ENCODE measurements at places on chromosomes 11 and 22. TPM values are rescaled to one million over a fixed set of nuclear protein-coding genes. Genes with fewer than 3 reads are reported as not detected.

APOC3 gene
- not detected for total RNA-seq

OR51I2 gene
- not detected for total RNA-seq

DNA sequence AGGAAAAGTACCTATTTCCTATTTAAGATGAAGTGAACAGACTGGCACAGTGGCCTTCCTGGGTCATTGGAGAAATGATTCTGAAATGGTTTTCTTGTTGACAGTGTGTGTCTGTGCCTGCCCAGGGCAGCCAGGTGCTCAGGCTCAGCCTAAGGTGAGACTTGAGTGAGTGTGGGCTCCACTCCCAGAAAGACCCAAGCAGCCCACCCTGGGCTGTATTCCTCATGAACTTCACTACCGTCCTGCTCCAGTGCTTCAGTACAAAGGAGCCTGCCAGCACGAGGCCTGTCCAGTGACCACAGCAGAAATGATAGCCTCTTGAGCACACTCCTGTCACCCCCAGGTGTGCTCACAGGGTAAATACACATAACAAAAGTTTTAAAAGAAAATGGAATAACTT, 49.5 kb downstream of the GAB4 start:
- no peaks in the 10 kb centered on the region for H3K4me1 ChIP-seq
- DNase-seq, result no peak
- H3K4me3 ChIP-seq, result no peak overlapping the region
- no peaks in the 10 kb centered on the region for H3K36me3 ChIP-seq

GRCh38 chr22:46229701-46230100, 20.4 kb downstream of the CDPF1 start:
- H3K36me3 ChIP-seq, result no peaks in the 10 kb centered on the region
- H3K4me1 ChIP-seq, result no peaks in the 10 kb centered on the region
- DNase-seq, result no peak
- no peak overlapping the region for H3K27ac ChIP-seq
- no peak overlapping the region for H3K4me3 ChIP-seq

DNA sequence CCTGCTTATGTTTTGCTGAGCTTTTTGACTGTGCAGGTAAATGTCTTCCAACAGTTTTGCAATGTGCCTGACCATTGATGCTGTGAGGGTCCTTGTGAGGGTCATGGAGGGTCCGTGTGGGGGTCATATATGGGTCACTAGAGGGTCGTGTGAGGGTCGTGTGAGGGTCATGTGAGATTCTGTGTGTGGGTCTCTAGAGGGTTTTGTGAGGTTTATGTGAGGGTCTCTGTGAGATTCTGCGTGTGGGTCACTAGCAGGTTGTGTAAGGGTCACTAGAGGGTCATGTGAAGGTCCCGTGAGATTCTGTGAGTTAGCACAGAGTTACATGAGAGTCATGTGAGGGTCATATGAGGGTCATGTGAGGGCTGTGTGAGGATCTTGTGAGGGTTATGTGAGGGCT, 263.9 kb upstream of the B3GAT1 start:
- H3K4me1 ChIP-seq, result no peaks in the 10 kb centered on the region
- no peaks in the 10 kb centered on the region for H3K27me3 ChIP-seq
- no peak for DNase-seq
- no peak overlapping the region for H3K27ac ChIP-seq

MS4A6E gene
- not detected for total RNA-seq

GRCh38 chr22:41947424-41948080, 600 bp upstream of the CENPM start:
- DNase-seq, result no peak
- H3K27ac ChIP-seq, result no peak overlapping the region
- no peaks in the 10 kb centered on the region for H3K27me3 ChIP-seq
- H3K4me3 ChIP-seq, result peak overlapping the region; percentile 59
- H3K36me3 ChIP-seq, result no peaks in the 10 kb centered on the region
- H3K4me1 ChIP-seq, result no peaks in the 10 kb centered on the region

Measured in pancreas (tissue), 10 donors.